Stimulated activated CD8-positive, alpha-beta memory T cell treated with anti-CD3 and anti-CD28 coated beads, Interleukin-4, amount 100 ng/mL, for 4 hours (primary cell): ENCODE measurements at places on chromosomes 6 and 20.

DNA sequence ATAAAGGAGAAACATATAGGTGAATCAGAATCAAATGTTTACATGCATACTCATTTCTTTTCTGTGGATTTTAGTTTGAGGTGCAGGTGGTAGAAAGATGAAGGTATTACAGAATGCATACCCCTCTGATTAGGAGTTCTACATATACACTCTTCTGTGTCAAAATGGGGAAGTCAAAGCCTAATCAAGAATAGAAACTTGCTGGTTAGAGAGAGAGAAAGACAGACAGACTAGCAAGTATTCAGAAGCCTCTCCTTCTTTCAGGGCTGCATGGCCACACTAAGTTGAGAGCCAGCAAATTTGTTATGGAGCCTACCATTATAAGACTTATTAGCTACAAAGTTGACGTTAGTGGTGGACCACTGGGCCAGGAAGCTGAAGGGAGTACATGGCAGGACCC lies 358.3 kb upstream of the EYS start:
- no peak for DNase-seq

DNA sequence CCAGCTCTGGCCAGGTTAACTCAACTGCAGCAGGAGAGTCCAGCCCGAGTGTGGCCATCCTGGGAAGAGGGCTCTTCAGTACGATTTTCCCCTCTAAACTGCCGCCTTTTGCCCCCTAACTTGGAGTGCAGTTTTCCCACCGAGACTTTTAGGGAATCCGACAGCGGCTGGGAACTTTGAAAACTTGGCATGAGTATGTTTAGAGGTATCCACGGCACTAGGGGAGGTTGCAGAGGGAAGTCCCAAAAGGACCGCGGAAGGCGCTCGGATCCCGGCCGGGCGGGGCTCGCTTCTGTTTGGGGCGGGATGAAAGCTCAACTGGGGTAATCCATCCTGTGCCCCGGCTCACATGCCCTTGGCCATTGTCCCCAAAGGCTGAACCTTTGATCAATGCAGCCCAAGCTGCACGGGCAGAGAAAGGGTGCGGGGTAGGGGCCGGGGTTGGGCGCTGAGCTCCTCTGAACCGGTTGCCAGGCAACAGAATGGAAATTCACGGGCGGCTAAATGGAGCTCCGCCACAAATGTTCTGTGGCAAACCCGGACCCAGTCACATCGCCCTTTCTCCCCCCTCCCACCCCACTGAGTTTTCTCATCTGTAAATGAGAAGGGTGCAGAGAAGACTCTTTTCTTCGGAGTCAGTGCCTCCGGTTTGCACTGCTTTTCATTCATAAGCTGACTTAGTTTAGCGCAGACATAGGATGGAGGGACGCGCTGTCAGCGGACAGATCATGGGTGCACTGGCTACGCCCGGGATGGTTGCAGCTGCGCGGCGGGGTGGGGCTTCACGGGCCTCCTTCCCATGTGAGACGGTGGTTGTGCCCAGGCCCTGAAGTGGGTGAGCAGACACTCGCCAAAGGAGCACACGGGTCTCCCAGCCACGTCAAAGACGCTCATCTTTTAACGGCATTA lies 2.3 kb downstream of the BMP6 start:
- DNase-seq, result no peak

DNA sequence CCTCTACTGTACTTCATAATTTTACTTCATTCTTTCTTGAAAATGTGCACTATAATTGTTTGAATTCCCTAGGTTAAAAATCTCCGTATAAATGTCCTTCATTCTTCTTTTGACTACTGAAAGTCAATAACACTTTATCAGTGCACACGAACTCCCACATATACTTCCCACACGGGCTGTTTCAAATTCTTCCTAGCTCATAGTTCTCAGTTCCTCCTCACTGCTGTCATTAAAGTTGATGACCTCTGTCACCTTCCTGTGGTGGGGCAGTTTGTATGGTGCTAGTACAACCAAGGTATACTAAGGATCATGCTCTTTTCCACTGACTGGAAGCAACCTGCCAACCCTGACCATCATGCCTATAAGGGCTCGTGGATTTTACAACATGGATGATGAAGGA lies 40.0 kb upstream of the CD2AP start:
- DNase-seq, result no peak

GRCh38 chr6:35477028-35477427 lies 8.8 kb downstream of the RPL10A start:
- DNase-seq, result no peak

DNA sequence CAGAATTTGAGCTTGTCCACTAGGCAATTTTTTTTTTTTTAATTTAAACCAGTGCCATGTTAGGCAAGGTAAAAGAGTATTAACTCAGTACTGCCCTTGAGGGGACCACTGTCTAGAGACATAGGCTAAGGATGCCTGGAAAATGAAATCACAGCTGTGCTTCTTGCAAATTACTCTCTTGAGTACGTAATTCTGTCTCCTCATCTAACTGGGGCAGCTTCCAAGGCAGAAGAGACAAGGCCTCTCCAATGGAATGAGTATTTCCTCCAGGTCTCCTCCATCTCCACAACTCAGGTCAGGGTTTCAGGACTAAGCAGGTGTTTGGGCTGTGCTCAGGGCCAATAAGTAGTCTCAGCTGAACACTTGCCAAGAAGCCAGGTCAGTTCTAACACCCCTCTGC lies 33.8 kb upstream of the MRPS10 start:
- no peak for DNase-seq

GRCh38 chr6:43679057-43679456 lies 8.5 kb downstream of the MRPS18A start:
- no peak for DNase-seq

- no peak for DNase-seq
Measured at GRCh38 chr20:22248051-22248667, 336.2 kb downstream of the FOXA2 start.

DNA sequence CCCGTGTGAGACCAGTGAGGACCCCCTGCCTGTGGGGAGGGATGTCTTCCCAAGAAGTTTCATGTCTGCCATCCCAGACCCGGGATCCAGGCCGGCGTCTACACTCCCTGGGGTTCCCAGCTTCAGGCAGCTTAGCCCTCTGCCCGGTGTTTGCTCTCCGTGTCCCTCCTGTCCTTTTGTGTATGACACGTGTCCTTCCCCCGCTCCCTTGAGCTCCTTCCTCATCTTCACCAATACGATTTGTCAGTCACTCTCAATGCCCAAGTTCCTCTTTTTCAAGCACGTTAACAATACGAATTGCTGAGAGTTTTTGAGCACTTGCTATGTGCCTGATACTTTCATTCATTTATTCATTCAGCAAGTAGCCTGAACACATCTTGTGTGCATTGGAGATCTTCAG lies 115.6 kb upstream of the PTPN1 start:
- DNase-seq, result no peak

DNA sequence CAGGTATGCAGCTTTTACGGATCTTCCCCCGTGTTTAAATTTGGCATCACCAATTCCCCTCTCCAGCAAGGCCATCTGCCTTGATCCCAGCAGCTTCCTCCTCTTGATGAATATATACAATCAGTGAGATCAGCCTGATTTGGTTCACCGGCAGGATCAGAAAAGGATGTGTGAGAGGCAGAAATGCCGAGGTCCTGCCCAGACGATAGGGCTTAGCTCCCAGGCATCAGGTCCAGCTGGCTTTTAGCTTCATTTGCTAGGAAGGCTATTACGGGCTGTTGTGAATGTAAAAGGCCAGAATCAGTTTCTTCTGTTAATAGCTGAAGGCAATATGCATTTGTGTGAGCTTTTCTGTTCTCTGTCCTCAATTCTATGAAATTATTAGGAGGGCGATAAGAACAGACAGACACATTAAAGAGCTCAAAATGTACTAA lies 372.8 kb downstream of the BTBD9 start:
- no peak for DNase-seq

GRCh38 chr6:79071547-79071946 lies 6.5 kb downstream of the PHIP start:
- no peak for DNase-seq

- DNase-seq, result no peak
Measured at GRCh38 chr6:43817192-43817591, 47.2 kb downstream of the VEGFA start.

DNA sequence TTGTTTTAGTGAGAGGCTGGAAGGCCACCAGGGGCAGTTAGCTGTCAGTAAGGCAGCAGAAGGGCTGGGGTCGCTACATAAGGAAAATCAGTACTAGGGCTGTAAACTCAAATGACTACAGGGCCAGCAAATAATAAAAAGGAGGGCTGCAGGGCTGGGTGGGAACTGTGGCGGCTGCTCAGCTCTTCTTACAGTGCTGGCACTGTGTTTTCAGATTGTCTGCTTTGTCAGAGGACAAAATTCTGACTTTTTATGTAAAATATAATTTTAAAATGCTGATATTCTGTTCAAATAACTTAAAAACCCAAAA lies 23.2 kb downstream of the HLA-A start:
- no peak for DNase-seq

GRCh38 chr6:33727932-33728331 lies 16.4 kb upstream of the UQCC2 start:
- DNase-seq, result no peak

- no peak for DNase-seq
Measured at GRCh38 chr20:58479726-58480440, 35.3 kb downstream of the APCDD1L start.
